ENCODE measurements at places on chromosomes 7 and 10. TPM values are rescaled to one million over a fixed set of nuclear protein-coding genes. Genes with fewer than 3 reads are reported as not detected.

RSPH10B gene
- total RNA-seq = 0.85 TPM

- H3K27me3 ChIP-seq = peaks cover 3% of the 10 kb centered on the region
- H3K4me1 ChIP-seq = no peaks in the 10 kb centered on the region
- no peak overlapping the region for H3K27ac ChIP-seq
- no peak overlapping the region for H3K4me3 ChIP-seq
- DNase-seq = no peak
These were observed 37.0 kb upstream of the NRF1 start for GRCh38 chr7:129574487-129574886.

GRCh38 chr10:88523739-88524400, 59.2 kb downstream of the RNLS start:
- H3K27ac ChIP-seq = no peak overlapping the region
- H3K36me3 ChIP-seq = no peaks in the 10 kb centered on the region
- H3K27me3 ChIP-seq = no peaks in the 10 kb centered on the region
- H3K4me1 ChIP-seq = peaks cover 10% of the 10 kb centered on the region
- H3K4me3 ChIP-seq = no peak overlapping the region

DNA sequence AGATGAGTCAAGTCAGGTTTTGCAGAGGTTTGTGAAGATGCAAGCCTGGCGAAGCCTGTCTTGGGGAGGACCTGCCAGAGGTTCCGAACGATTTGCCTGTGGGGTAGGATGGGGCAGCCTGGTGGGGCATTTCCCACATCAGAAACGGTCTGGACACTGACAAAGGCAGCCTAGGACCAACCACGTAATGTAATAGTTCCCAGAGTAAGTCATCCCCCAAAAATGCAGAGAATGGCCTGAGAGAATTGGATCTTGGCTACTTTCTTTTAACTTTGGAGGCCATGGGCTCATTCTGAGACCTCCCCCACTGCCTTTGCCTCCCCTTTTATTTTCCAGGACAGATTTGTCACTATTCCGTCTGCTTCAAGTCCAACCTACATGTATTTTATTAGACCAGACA, 168.9 kb upstream of the SH2B2 start:
- H3K27ac ChIP-seq = no peak overlapping the region
- peaks cover 33% of the 10 kb centered on the region for H3K4me1 ChIP-seq
- DNase-seq = no peak
- no peak overlapping the region for H3K4me3 ChIP-seq
- peaks cover 19% of the 10 kb centered on the region for H3K36me3 ChIP-seq

DNA sequence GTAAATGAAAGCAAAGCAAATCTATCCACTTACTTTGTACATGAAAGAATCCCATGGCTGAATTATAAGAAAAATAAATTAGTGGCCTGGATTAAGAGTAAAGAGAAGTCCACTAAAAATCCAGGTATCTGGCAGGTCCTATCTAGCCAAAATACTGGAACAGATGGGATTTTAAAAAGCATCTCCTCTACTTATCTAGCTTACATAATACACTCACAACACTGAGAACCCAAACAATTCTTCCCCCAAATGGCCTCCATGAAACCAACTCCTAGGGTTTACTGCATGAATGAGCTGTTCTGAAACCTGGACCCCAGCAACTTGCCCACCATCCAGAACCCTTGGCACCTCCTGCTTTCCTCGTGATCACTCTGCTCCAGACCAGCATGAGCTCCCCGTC, 61.3 kb downstream of the AFAP1L2 start:
- peaks cover 30% of the 10 kb centered on the region for H3K4me1 ChIP-seq
- H3K27me3 ChIP-seq = peaks cover 2% of the 10 kb centered on the region
- H3K27ac ChIP-seq = no peak overlapping the region
- no peak for DNase-seq

All from type B pancreatic cell (in vitro differentiated cells).